GOT3 (cell line): ENCODE measurements at places on chromosomes 5 and 9.

DNA sequence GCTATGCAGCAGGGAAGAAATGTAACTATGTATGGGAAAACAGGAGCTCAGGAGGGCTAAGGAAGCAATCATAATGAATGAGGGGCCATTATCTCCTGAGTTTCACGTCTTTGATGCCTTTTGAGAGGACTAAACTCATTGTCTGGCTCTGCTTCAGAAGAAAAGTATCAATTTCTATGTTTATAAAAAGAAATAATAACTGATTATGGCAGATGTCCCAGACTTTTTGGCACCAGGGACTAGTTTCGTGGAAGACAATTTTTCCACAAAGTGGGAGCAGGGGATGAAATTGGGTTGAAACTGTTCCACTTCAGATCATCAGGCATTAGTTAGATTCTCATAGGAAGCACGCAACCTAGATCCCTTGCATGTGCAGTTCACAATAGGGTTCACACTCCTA, 8.7 kb upstream of the IL7R start:
- no peak for DNase-seq

DNA sequence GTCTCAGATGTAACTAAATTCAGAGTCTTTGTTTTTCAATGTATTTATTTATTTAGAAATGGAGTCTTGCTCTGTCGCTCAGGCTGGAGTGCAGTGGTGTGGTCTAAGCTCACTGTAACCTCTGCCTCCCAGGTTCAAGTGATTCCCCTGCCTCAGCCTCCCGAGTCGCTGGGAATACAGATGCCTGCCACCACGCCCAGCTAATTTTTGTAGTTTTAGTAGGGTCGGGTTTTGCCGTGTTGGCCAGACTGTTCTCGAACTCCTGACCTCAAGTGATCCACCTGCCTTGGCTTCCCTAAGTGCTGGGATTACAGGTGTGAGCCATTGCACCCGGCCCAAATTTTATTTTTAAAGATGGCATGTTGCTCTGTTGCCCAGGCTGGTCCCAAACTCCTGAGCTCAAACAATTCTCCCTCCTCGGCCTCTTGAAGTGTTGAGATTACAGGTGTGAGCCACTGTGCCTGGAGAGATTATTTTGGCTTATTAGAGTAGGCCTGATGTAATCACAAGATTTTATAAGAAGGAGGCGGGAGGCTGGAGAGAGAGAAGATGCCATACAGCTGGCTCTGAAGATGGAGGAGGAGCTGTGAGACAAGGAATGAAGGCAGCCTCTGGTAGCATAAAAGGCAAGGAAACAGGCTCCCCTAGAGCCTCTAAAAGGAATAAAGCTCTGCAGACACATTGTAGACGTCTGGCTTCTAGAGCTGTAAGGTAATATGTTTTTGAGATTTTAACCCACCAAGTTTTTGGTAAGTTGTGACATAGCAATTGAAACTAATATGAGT, 12.9 kb upstream of the KLF9 start:
- DNase-seq, result no peak

DNA sequence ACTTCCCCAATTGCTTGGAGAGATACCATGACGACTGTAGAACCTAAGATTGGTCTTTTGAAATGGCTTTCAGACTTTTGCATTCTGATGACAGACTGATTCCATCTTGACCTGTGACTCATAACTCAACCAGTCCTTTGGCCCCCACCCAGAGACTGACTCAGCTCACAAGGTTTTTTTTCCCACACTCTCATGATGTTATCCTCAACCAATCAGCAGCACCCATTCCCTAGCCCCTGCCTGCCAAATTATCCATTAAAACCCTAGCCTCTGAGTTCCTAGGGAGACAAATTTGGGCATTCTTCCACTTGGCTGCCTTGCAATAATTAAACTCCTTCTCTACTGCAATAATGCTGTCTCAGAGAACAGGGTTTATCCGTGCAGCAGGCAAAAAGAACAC, 1263.3 kb upstream of the CDH9 start:
- DNase-seq, result no peak

GRCh38 chr5:63125862-63126261, 547.2 kb downstream of the LRRC70 start:
- no peak for DNase-seq

DNA sequence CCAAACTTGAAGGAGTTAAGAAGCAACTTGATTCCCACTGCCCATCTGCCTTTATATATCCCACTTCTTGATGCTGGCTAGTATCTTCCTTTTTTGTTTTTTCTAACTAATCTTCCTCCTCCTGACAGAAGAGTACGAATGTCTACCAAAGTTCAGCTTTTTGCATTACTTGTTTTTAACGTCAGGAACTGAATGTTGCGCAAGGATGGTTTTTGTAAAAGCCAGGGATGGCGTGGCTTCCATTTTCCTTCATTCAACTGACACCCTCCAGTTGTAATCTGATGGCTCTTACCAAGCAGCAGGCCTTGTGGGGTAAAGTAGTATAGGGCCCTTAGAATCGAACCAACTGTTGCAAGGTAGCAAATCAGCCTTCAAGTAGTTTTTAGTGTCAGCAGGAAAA, 70.8 kb upstream of the GPR151 start:
- DNase-seq, result no peak

DNA sequence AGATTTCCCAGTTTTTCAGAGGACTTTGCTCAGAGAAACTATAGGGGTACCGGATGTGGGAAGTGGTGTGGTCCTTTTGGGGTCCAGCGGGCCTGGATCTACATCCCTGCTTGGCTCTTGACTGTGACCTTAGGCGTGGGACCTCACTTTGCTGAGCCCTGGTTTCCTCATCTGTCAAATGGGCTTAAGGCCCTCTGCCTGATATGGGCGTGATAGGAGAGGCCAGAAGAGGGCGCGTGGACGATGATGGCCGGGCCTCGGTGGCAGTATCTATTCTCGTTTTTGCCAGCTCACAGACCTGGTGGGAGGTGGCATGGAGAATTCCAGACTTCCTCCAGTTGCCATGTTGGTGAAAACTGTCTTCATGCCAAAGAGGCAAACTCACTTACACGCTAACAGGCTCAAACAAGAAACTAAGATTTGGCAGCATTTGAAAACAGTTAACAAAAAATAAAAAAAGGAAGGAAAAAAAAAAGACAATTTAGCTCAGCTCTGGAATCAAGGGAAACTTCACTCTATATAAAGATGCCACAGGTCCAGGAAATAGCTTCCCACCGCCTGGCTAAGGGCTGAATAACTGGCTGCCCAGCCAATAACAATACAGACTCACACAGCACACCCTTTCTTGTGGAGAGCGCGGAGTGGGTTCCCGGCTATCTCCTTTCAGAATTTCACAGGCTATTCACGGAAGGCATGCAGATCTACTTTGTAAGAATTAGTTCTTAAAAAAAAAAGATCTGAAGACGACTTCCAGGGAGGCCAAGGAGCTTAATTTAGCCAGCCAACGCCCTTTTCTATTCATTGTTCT, 1.7 kb downstream of the SH3PXD2B start:
- DNase-seq, result no peak

DNA sequence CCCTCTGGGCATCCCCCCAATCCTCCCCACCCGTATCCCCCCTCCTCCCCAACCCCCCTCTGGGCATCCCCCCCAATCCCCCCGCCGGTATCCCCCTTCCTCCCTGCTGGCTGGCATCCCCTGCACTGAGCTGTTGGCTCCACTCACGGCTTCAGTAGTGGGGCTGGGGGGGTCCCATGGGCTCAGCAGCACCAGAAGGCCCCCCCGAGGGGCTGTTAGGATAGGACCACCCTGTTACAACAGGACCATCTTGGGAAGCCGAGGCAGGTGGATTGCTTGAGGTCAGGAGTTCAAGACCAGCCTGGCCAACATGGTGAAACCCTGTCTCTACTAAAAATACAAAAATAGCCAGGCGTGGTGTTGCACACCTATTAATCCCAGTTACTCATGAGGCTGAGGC, 42.4 kb downstream of the EXD3 start:
- DNase-seq, result no peak

DNA sequence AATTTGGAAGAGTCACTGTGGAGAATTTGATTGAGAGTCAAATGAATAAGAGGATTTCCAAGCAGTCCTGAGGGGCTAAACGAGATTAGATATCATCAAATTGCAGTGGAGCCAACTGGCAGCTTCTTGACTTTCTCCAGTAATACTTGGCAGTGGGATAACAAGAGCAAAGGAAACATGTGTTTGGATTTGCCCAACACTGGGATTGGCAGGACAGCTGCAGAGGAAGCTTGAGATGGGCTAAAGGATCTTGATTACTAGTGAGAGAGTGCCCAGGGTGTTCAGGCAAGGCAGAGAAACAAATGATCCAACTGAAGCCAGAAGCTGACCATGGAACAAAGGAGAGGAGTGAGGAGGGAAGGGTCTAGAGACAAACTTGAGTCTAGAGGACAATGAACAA, 356.0 kb upstream of the ISL1 start:
- no peak for DNase-seq

DNA sequence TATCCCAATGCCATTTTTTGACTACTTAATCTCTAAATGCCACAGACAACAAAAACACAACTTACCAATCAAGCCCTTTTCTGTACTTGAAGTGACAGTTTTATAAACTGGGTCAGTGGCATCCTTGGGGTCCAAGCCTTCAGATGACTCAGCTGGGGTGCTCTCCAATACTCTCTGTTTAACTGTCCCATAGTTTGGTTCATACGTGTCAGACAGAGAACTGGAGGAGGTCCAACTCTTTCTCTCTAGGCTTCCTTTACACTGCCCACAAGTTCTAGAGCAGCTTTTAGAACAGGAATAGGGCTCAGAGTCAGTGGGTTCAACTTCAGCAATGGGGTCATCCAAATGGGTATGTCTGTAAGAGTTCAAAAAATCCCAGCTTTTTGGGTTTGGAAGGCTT, 166.9 kb downstream of the CDC42SE2 start:
- no peak for DNase-seq

- no peak for DNase-seq
Measured at GRCh38 chr5:112329419-112330090, 89.5 kb downstream of the EPB41L4A start.

- no peak for DNase-seq
Measured at GRCh38 chr5:42582723-42583122, 159.5 kb downstream of the GHR start.

- DNase-seq, result no peak
Measured at GRCh38 chr5:84438456-84438855, 53.8 kb upstream of the EDIL3 start.

DNA sequence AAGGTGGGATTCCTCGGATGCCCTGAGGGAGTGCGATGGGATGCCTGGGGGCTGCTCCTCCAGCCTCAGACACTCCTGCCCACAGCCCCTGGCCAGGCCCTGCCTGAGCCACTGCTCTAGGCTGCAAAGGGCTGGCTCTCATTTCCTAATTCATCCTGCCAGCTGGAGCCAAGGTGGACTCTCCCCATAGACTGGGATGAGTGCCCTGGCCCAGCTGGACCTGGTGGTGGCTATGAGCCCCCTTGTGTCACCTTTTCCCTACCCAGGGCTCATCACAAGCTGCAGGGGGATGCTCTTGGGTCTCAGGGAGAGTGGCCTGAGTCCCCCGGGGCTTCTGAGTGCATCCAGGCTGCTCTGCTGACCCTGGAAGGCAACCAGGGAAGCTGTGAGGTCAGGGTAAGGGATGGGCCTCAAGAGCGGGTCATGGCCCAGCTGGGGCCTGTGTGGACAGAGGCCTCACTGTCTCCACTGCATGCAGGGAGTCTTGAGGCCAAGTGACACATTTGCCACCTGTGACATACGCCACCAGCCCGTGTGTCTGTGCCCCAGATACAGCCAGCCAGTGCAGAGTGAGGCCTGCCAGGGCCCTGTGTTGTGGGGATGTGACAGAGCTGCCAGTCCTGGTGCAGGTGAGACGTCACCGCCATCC, 102.7 kb upstream of the IER5L start:
- DNase-seq, result no peak

- DNase-seq, result no peak
Measured at GRCh38 chr9:84270847-84271530, 69.6 kb downstream of the SLC28A3 start.

DNA sequence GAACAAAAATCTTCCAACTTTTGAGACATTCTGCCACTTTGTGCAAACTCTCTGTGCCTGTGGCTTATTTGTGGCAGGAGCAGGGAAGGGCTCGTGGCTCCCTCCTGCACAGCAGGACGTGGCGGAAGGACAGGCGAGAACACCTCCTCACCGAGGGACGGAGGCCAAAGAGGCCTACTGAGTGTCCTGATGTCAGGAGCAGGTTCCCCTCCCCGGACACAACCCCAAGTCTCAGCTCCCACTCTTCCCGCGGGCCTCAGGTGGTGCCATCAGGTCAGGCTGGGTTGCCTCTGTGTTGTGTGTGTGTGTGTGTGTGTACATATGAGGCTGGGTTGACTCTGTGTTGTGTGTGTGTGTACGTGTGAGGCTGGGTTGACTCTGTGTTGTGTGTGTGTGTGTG, 136.8 kb upstream of the LPCAT1 start:
- no peak for DNase-seq

DNA sequence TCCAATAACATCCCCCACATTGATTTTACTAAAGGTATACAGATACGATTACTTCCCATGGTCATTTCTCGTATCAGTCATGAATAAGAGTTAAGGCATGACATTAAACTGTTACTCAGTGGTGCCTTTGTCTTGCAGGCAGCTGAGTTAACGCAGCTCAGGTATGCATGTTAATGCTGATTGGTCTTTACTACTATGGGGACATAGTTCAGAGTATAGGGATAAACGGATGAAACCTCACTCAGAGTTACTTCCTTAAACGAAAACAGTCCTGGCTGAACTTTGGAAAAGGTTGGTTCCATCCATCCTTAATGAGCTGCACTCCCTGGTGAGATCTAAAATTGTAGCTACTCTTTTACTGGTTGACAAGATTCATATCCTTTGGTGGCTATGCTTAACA, 87.0 kb downstream of the ACTL7B start:
- no peak for DNase-seq

GRCh38 chr5:54251981-54252380, 58.4 kb downstream of the ARL15 start:
- DNase-seq, result no peak

DNA sequence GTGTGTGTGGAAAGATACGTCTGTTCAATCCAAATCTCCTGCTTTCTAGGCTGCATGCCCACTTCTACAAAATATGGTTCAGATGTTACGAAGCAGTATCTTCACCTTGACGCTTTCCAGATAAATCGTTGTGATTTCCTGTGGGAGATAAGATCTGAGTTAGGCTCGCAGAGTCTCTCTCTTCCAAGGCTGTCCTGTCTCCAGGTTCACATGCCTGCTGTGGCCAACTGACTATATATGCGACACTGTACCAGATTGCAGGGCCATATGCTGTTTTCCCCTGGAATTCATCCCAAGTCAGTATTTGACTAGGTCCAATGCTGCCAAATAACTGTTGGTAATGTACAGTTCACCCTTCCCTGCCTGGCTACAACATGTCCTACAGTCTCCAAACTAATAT, 47.9 kb downstream of the TMEM252 start:
- DNase-seq, result no peak

- DNase-seq, result no peak
Measured at GRCh38 chr5:91158011-91158410, 225.1 kb downstream of the ARRDC3 start.

DNA sequence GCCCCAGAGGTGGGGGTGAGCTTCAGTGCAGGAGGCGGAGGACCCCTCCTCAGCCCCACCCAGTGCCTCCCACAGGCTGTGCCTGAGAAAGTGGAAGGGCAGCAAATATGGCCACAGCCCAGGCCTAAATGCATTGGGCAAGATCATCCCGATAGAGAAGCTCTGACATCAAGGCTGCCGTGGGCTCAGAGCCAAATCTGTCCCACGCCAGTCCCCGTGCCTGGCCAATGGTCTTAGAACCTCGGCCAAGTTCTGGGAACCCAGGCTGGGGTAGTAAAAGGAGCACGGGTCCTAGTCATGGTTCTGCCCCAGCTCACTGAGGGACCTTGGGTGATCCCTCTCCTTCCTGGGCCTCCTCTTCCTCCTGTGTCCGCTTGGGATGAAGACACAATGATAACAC, 27.7 kb upstream of the TNIP1 start:
- DNase-seq, result no peak
